NCI-H1436 (cell line): ENCODE measurements at places on chromosomes 4 and X.

GRCh38 chr4:7518871-7519637, 84.3 kb upstream of the PSAPL1 start:
- DNase-seq, result no peak

- DNase-seq, result no peak
Observed at GRCh38 chrX:45669715-45670340, 469.2 kb upstream of the DIPK2B start.

DNA sequence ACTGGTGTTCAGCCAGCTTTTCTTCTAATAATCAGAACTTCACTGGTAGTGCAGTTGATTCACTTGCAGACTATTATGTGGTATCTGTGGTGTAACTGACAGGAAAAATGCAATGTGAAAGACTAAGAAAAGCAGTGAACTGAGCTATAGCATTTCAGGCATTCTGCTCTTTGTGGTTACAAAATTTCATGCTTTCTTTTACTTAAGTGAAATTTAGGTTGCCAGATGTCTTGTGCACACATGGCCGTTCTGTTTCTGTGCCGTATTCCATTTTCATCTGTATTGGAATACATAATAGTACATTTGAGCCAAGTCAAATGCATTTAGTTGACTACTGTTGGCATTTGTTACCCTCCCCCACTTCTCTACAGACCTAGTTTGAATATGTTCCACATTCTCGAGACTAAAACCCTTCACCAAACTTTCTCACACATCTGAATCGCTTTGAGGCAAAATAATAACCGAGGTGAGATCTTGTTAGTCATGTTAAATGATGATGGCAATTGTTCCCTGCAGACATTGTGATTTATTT, 8.2 kb downstream of the RTL3 start:
- no peak for DNase-seq

DNA sequence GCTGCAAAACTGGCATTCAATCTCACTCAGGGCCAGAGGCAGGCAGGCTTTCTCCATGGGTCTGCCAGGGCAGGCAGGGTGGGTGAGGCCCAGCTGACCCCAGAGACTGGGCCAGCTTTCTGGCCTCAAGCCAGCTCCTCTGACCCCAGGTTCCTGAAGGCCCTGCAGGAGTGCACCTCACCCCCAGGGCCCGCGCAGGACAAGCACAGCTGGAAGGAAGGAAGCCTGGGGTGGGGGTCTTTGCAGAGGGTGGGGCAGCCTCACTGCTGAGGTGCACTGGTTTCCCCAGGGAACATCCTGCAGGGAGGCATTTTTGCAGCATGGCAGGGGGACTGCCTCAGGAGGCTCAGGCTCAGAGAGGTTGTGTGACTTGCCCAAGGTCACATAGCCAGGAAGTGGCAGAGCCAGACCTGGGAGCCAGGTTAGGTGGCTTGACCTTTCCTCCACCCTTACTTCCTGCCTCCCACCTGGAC, 31.5 kb upstream of the AFAP1 start:
- DNase-seq, result no peak

- no peak for DNase-seq
Observed at GRCh38 chrX:30649859-30650258, 3.4 kb upstream of the GK start.

DNA sequence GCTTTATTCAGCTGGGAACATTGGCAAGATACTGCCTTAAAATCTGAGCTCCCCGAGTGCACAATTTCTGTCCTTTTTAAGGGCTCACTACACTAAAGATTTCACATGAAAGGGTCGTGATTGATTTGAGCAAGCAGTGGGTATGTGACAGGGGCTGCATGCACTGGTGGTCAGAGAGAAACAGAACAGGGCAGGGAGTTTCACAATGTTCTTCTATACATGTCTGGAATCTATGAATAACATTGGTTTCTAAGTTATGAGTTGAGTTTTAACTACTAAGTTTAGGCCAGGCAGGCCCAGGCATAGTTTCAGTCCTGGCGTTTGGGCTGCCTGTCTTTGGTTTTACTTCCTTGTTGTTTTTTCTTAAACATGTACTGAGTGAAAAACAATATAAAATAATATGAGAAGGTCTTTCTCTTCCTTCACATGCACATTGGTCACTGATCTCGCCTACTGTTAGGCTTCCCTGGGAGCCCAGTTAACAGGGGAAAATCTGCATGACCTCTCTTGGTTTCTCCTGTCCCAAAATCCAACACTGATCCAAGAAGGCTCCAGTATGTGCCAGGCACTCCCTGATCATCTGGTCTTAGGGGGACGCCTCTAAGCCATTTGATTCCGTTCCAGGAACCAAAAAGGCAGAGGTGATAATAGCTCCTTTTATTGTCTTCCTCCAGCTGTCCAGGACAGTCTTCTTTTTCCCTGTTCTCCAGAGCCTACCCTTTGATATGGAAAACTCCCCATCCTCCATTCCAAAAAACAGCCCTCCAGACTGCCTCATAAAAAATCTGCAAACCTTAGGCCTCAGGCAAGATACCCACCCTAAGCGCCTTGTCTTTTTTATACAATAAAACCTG, at the start of gene UGT2B17:
Gene UGT2B17 (minus strand): TSS at position 51 of the 854 bp plus-strand sequence. CDS start 7,838 bp downstream, outside the sequence.
- no peak for DNase-seq

DNA sequence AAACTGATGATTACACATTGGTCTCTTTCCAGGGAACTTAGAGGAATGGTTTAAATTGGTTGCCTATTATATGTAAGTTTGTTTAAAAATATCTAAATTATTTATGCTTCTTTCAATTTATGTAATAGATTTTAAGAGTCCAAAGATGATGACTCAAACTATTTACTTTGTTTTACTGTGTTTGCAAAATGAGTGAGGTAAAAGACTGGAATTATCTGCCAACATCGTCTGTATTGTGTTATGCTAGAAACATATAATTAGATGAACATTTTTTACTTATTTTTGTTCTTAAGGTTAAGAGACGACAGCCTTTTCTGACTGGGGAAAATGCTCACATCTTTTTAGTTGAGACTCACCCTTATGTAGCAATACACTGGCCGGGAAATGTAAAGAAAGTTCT, 51.1 kb upstream of the SYTL5 start:
- no peak for DNase-seq

GRCh38 chr4:159979953-159980352, 877.1 kb downstream of the RAPGEF2 start:
- DNase-seq, result no peak

GRCh38 chr4:138659812-138660316, 355.7 kb upstream of the NOCT start:
- DNase-seq, result no peak

GRCh38 chr4:188078116-188078515, 31.3 kb downstream of the TRIML2 start:
- no peak for DNase-seq

GRCh38 chr4:85477534-85477933, 2.6 kb downstream of the ARHGAP24 start:
- DNase-seq, result no peak

DNA sequence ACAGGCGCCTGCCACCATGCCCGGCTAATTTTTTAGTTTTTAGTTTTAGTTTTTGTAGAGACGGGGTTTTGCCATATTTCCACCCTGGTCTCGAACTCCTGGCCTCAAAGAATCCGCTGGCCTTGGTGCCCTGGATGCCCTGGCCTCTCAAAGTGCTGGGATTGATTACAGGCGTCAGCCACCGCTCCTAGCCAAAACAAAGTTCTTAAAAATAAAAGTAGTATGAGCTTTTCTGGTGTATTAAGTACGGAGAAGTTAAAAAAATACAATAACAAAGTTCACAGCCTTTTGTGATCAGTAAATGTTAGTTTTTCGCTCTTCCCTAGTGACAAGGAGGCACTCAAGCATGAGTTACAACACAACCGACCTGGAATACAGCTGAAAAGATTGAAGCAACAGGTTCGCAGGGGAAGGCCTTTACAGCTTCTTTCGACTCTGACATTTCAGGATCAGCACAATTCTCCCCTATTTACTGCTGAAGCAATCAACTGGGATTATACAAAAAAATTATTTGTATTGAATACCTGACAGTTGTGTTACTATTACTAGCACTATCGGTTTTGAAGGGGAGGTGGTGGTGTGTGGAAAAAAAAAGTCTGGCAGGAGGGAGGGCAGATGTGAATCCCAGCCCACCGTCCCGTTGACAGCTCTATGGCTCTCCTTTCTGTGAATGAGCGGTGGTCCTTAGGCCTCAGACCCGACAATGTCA, 893 bp upstream of the METAP1 start:
- no peak for DNase-seq

GRCh38 chr4:72959411-72959810, 110.1 kb downstream of the COX18 start:
- no peak for DNase-seq

DNA sequence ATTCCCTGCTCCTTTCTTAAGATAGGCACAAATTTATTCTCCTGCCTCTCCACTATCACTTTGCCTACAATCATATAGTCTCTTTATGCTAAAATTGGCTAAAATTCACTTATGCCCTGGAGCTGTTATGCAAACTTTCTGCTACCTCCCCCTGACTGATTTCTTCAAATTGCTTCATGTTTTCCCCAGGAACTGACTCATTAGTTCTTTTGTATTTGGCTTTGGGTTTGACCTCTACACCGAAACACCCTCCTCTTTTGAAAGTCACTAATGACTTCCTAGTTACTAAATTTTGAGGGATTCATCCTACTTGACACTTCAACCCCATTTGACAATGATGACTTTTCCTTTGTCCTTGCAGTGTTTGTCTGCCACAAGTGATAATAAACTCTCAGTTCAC, 222.6 kb downstream of the NDST4 start:
- no peak for DNase-seq

- DNase-seq, result no peak
Observed at GRCh38 chrX:15988661-15989603, 134.3 kb upstream of the AP1S2 start.

DNA sequence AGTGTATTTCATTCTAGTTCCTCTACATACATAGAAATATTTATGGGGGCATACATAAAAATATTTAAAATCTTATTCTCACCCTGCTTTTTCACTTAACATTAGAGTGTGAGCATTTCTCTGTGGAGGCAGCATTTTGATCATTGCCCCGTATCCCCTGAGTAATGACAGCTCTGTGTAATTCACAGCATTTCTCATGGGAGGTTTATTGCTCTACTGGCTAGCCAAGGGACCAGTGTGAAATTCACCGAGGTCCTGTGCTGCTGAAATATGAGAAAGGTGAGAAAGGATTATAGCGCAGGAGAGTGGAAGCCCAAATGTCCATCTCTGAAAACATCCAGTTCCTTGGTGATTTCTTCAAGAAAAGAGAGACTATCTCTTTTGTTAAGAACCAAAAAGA, 22.9 kb downstream of the PDGFC start:
- DNase-seq, result no peak

- DNase-seq, result no peak
Observed at GRCh38 chrX:37453821-37454220, 104.7 kb downstream of the PRRG1 start.

DNA sequence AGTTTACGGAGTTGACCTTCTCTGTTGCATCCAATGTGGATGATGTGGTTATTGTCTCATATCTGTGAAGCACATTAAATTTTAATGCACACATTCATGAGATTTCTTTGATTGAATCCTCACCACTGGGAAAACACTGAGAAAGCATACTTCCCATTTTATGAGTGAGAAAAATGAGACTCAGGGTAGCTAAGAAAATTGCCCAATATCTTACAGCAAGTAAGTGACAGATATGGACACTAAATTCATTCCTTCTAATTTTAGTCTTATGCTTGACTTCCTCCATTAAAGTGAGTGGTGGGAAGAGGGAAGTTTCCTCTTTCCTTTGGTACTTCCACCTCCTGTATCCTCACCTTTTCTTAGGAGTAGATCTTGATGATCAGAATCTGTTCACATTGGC, 504.8 kb upstream of the BOD1L1 start:
- no peak for DNase-seq

DNA sequence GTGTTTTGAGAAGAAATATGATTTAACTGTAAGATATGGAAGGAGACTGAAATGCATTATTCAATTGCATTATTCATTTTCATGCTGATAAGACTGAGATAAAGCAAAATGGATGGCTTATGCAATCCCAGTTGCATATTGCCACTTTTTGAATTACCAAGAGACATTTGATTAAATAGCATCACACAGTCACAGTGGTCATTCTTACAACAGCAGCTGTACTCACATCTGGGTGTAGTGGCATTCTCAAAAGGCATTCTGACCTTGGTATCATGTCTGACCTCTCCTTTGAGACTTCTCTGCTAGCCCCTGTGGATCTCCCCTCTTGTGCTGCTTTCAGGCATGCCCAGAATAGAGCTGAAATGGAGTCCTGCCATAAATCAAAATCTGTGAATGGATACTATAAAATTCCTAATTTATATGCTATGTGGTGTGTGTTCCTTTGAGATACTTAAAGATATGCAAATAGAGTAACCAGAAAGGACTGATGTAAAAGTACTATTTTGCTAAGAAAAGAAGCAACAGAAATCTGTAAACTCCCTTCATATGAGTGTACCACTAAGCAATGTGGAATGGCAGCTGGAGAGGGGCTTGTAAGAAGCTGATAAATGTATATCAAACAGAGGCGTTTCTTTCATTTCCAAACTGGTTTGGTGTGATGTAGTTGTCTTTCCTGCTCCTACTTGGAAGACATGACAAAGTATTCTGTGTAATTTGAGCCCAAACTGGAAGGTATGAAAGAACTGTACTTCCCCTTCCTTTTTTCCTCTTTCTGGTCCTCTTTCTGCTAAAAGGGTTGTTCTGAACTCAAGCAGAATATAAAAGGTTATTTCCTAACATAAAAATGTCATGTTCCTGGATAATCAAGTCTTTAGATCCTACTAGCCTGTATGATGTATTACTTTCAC, 25.4 kb upstream of the METAP1 start:
- no peak for DNase-seq

- no peak for DNase-seq
Observed at GRCh38 chr4:165604181-165604580, 225.4 kb downstream of the CPE start.

DNA sequence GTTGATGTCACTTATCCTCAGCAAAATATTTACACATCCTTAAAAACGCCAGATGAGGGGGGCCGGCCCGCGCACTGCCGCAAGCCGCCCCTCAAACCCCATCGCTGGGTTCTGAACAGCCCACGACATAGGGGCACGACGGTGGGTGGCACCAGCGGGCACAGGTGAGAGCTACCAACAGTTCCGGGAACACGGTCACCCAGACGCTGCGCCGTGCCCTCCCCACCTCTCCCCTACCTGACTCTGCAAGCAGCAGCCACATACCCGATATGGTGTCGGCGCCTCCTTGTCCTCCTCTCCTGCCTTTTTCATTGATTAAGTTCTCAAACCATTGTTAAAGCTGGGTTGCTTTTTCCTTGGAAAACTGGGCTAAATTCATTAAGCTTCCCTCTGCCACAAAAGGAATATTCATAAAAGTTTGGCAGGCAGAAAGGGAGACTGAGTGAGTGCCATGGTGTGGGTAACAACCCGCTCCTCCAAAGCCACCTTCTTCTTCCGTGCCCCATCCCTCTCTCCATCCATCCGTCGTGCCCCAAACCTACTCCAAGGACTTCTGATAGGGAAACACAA, 1.4 kb downstream of the RAI2 start:
- no peak for DNase-seq

DNA sequence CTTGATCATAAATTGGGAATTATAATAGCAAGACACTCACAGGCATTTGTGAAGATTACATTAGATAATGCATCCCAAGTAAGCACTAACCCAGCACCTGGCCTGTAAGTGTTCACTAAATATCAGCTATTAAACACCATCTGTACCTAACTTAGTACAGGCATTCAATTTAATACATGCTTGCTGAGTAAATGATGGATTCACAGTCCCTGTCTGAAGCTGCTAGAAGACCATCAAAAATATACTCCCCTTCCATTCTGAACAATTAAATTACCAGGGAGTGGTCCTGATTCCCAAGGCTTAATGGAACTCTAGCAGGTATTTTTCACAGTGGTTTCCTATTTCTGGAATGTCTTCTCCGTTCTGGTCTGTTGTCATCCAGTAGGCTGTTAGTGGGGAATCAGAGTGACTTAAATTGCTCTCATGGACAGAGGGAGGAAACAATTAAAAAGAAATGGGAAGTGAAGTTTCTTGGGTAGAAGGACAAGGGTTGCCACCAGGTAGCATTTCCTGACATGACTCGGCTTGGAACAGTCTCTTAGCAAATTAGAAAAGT, 233.9 kb downstream of the PTTG2 start:
- DNase-seq, result no peak
